NCI-H526 (cell line): ENCODE measurements at places on chromosomes 2 and 18.

DNA sequence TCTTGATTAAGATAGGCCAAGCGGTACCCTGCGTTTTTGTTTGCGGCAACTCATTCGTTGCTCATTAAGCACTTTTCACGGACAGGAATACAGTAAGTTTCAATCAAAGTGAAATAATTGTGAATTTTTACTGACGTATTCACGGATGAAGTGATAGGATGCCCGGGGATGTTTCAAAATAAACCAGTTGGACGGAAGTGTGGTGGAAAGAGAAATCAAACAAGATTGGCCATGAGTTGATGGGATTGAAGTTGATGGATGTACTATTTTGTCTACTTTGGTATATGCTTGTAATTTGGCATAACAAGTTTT lies 481 bp downstream of the TMEM177 start:
- no peak for DNase-seq

- DNase-seq = no peak
Observed at GRCh38 chr2:127776122-127776780, 34.7 kb downstream of the WDR33 start.

DNA sequence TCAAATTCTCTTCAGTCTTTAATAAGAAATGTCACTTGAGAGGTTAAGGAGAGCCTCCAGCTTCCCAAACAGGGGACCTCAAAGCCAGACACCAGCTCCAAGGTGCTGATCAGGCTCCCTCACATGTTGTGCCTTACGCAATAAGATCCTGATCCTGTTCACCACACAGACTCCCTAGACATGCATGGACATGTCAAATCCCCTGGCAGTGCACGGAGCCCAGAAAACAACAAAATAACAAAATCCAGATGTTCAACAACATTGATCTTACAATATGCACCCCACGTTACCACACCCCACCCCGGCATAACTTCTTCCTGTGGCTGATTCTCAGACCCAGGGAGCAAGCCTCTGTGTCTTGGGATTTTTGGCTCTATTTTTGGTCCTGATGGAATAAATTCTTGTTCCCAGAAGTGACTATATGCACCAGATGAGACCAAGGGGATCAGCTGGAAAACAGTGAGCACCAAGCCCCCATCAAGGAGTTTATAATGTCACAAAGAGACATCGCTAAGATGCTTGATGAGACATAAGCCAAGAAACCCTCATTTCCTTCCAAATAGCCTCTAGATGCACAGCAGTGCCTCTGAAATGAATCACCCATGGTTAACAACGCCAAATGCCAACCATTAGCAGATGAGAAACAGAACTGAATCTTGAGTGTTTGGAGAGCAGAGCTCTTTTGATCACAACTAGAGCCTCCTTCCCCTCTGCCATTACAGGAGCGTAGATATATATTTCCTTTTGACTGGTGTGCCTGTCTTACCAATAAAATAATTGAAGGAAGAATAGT lies 198.2 kb downstream of the PRKCE start:
- no peak for DNase-seq

DNA sequence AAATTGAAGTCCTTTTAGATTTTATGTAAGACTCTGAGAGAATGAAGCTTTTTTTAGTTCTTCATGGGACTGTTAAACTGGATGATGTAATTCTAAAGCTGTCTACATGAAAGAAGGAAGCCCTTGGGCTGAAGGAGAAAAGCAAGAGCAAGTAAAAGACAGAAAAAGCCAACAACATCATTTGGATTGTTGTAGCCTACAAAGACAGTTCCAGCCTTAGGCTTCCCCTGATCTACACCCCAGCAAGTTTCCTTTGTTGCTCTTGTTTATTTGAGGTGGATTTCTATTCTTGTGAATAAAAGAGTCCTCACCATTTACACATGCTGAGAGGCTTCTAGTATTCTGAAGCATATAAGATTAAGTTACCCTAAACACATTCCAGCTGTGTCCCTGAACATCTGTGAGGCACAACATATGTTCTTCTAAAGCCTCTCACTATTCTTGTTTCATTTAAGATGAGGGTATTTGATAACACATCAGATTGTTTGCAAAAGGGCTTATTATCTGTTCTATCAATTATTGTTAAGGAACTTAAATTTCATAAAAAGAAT lies 377.8 kb downstream of the LNPK start:
- no peak for DNase-seq

DNA sequence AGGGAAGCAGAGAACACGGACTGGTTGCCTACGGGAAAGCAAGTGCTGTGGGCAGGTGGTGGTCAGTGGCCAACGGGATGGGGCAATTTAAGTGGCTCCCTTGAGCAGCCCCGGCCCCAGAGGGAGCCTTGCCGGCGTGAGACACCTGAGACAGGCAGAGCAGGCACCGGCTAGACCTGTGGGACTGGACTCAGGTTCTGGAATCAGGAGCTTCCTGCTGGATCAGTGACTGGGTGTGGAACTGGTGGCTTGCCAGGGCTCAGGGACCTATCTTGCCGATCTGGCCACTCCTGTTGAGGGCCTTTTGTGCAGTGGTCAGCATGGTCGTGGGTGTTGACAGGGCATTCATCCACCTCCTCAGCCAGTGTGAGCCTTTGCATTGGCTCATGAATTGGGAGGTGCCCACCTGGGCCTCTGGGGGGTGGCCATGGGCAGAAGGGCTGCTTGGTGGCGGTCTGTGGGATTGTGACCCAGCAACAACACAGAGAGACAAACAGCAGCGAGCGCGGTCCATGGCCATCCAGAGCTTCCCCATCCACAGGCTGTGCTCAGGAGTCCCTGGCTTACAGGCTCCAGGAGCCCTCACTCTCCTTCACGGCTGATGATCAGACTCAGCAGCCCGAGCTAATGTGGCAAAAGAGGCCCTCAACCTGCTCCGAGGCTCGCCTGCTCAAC lies 85.4 kb upstream of the ZNF516 start:
- DNase-seq = no peak
